Kidney capillary endothelial cell (primary cell): ENCODE measurements at places on chromosomes 6 and 20.
A peak's percentile ranks its signal among the peaks of the same experiment; 100 is the strongest.

DNA sequence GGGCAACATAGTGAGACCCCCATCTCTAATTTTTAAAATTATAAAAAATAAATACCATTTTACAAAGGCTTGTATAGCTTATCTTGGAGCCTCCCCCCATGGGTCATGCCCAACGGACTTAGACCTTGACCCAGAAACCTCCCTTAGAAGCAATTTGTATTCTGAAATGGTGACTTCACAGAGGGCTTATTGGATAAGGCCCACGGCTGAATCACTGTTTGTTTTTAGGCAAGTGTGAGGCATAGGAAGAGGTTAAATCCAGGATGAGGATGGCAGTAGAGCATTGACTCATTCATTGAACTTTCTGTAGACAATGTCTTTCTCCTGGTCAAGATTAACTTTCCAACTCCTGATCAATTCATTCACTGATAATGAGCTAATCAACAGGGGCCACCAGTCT, 6.2 kb upstream of the SNAI1 start:
- peak; percentile 63 for DNase-seq

GRCh38 chr6:15483060-15483459, 179.8 kb downstream of the DTNBP1 start:
- DNase-seq = no peak

- no peak for DNase-seq
These were observed 143.5 kb downstream of the FLRT3 start for GRCh38 chr20:14193885-14194284.

DNA sequence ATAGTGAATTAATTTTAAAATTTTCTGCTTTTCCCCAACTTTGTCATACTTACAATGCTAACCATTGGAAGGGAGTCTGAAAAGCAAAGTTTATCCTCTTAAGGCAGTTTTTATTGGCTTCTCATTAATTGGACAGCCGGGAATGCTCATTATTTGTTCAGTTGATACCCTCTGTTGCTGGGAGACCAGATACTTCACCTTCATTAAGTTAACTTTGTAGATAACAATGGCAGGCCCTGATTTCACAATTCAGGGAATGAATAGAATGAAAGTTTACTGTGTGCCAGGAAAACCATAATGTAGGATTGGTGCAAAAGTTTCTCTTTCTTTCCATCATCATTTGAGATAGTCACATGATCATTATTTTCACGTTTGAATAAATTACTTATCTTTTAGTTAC, 49.0 kb downstream of the COL19A1 start:
- no peak for DNase-seq

- no peak for DNase-seq
These were observed 636.6 kb upstream of the MAN1A1 start for GRCh38 chr6:119985952-119986736.

DNA sequence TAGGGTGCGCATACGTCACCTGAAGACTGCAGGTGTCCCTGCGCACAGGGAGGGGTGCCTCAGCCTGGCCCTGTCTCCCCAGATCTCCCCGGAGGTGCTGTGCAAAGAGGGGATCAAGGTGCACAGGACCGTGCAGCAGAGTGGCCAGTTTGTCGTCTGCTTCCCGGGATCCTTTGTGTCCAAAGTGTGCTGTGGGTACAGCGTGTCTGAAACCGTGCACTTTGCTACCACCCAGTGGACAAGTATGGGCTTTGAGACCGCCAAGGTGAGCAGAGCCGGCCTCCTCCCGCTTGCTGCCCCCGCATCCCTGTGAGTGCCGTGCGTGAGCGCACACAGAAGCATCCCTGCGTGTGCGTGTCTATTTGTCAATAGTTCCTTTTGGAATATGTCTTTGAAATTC, 150.7 kb downstream of the DTNBP1 start:
- DNase-seq = no peak

DNA sequence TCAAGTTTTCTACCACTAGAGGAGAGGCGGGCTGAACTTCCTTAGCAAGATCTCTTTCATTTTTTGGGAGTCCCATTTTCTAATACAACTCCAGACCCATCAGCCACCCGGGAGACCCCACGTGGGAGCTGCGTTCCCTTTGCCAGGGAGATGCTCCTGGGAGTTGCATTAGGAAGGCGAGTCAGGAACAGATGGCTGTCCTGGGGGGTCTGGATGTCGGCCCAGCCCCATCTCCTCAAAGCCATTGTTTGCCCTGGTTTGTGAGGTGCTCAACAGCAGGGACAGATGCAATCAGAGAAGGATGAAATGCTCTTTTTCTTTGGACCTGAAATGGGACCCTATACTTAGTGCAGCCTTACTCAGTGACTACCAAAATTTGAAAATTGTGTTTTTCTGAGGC, 39.4 kb downstream of the CARMIL1 start:
- no peak for DNase-seq

- no peak for DNase-seq
These were observed 111.0 kb upstream of the ADTRP start for GRCh38 chr6:11889572-11889971.

GRCh38 chr20:52313341-52313963, 121.9 kb upstream of the ZFP64 start:
- peak; percentile 41 for DNase-seq

GRCh38 chr6:111810294-111811131, 62.7 kb downstream of the FYN start:
- no peak for DNase-seq

- no peak for DNase-seq
These were observed 95.6 kb upstream of the SLC35B3 start for GRCh38 chr6:8530785-8531435.

- DNase-seq = no peak
These were observed 886 bp upstream of the NFATC2 start for GRCh38 chr20:51543422-51543788.

- DNase-seq = peak; percentile 97
These were observed 6.7 kb downstream of the SNAI1 start for GRCh38 chr20:49989234-49990065.

DNA sequence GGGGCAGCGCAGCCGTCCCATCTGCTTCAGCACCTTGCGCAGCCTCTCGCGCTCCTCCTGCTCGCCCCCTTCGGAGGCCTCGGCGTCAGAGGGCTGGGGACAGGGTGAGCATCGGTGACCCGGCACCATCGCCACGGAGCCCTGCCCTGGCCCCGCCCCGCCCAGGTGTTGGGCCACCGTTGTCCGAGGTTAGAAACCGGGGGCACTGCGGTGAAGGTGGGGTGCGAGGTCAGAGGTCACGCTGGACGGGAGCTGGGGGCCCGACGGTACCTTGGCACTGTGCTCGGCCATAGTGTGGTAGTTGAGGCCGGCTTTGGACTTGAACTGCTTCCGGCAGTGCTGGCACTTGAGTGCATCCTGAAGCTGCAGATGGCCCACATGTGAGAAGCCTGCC, 6.4 kb downstream of the ZNF512B start:
- DNase-seq = no peak

DNA sequence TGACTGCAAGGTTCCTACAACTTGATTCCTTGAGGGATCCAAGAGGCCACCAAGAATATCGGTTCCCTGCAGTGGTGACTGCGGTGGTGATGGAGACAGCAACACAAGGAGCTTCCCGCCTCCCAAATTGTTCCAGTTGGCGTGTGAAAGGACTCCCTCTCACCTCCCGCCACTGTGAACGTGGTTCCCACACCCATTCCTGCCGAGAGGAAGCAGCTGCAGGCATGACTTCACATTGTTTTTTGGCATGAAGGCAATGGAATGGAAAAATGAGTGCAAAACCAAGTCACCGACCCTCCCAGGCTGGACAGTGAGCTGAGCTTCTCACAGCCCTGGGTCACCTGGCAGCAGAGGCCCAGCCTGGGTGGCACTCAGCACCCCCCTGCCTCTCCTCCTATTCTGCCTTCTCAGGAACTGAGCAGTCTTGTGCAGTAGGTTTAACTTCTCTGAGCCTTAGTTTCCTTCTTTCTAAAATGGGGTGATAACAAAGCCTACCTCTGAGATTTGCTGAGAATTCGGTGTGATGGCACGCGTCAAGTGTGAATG, 75.0 kb downstream of the CNKSR3 start:
- DNase-seq = no peak

GRCh38 chr6:106729841-106730240, 100.5 kb downstream of the QRSL1 start:
- DNase-seq = no peak

DNA sequence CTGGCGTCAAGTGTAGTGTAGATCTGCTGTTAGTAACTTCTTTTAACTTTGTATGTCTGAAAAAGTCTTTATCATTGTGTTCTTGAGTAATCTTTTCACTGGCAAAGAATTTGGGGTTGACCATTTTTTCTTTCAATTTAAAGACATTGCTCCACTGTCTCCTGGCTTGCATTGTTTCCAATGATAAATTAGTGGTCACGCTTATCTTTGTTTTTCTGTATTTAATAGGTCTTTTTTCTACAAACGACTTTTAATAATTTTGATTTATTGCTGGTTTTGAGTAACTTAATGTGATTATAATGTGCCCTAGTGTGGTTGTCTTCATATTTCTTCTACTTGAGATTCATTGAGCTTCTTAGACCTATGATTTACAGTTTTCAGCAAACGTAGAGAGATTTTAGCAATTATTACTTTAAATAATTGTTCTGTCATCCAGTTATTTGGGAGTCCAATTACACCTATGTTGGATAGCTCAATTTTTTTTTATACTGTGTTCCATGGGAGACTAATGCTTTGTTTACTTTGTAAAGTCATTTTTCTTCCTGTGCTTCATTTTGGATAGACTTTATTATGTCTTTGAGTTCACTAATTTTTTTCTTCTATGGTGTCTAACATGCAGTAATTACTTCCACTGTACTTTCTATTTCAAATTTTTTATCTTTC, 38.3 kb upstream of the HEY2 start:
- DNase-seq = no peak

- DNase-seq = peak; percentile 65
These were observed 2.9 kb downstream of the NRN1 start for GRCh38 chr6:6003621-6004366.

GRCh38 chr6:4301871-4302270, 166.5 kb upstream of the ECI2 start:
- no peak for DNase-seq

DNA sequence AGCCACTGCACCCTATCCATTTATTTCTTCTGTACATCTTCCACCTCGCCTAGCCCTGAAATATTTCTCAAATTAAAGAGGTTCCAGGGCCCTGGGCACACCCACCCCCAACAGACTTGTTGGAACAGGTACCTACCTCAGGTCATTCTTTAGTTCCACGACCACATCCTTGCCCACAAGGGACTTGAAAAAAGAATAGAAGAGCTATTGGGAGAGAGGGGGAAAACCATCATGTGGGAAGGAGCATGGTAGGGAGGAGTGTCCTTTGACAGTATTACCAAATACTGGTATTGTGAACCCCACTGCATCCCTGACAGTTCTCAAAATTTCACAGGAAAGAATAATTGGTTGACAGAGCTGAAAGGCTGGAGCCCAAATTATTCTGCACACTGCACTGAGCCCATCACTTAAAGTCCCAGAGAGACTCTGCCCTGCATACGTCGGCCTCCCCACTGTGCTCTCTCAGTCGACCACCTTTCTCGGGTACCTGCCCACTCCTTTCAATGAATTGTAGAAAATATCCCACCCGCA, 762 bp downstream of the LSM2 start:
- no peak for DNase-seq

- peak; percentile 44 for DNase-seq
These were observed at the start of gene TXNDC5 for GRCh38 chr6:7910654-7911344. TSS of gene TXNDC5 (minus strand) at chr6:7910788. CDS start at chr6:7910776, 12 bp downstream.

DNA sequence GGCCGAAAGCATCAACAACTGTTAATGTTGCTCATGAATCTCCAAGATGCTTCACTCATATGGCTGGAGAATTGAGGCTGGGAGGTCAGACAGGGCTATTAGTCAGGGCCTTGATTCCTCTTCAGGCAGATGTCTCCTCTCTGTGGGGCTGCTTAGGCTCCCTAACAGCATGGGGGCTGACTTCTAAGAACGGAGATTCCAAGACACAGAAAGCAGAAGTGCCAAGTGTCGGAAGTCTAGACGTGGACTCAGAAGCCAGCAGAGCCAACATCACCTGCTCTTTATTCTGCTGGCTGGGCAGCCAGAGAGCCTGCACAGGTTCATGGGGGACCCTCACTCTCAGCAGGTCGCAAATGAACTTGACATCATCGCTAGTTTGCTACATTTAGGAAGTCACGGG, 279.8 kb downstream of the CDH26 start:
- no peak for DNase-seq

- no peak for DNase-seq
These were observed 151.5 kb upstream of the LRFN2 start for GRCh38 chr6:40738551-40739193.

- peak; percentile 7 for DNase-seq
These were observed 3.0 kb upstream of the CDH26 start for GRCh38 chr20:59955131-59955796.

- DNase-seq = peak; percentile 76
These were observed 7.2 kb downstream of the ATP9A start for GRCh38 chr20:51760905-51761546.

DNA sequence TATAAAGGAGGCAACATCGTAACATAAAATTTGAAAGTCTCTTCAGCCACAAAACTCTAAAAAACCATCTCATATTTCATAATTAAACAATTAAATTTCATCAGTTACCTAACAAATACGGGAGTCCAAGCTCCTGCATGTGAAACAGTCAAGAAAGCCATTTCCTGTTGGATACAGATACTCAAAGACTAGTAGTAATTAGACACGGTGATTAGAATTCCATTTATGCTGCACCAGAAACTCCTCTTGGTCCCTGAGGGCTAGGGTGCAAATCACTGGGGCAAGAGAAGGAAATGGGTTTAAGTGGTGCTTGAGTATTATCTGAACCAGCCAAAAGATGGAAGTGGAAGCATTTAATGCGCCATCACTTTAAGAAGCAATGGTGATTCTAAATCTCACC, 27.4 kb downstream of the TRAM2 start:
- DNase-seq = no peak

- DNase-seq = no peak
These were observed 70.2 kb upstream of the ADGRF1 start for GRCh38 chr6:47112317-47112716.

GRCh38 chr20:50628853-50629669, 62.3 kb downstream of the RIPOR3 start:
- DNase-seq = no peak

DNA sequence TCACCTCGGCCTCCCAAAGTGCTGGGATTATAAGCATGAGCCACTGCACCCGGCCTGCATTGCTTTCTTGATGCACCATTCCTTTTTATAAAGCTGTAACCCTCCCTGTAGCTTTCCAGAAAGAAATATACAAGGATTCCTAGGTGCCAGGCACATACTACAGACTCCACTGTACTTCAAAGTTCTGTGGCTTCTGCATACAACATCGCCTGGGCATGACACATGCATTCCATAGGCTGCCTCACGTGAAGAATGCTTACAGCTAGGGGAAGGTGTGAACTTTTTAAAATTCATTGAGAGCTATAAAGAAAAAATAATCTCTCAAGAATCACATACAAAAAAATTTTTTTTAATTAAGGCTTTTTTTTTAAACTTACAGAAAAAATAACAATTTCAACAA, 50.2 kb downstream of the TRAM2 start:
- DNase-seq = no peak

- no peak for DNase-seq
These were observed 39.1 kb downstream of the COL12A1 start for GRCh38 chr6:75166773-75167172.

DNA sequence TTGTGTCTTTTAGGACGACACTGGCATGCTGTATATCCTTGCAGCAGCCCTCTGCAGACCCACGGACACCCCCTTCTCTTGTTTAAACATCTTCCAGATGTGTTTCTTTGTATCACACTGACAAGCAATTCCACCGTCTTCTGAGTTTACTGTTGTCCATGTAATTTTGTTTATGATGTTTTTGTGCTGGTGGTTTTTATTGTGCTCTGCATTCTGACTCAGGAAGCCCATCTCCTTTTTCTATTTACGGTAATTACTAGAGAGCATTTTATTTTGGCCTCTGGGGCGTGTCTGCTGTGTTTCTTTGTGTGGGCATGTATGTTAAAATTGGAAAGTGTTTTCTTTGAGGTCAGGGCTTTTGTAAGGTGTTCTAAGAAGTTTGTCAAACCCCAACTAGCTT, 111.9 kb downstream of the JARID2 start:
- no peak for DNase-seq
